Activated T-cell treated with anti-CD3 and anti-CD28 coated beads for 4 hours (primary cell): ENCODE measurements at places on chromosomes 7 and 10.

DNA sequence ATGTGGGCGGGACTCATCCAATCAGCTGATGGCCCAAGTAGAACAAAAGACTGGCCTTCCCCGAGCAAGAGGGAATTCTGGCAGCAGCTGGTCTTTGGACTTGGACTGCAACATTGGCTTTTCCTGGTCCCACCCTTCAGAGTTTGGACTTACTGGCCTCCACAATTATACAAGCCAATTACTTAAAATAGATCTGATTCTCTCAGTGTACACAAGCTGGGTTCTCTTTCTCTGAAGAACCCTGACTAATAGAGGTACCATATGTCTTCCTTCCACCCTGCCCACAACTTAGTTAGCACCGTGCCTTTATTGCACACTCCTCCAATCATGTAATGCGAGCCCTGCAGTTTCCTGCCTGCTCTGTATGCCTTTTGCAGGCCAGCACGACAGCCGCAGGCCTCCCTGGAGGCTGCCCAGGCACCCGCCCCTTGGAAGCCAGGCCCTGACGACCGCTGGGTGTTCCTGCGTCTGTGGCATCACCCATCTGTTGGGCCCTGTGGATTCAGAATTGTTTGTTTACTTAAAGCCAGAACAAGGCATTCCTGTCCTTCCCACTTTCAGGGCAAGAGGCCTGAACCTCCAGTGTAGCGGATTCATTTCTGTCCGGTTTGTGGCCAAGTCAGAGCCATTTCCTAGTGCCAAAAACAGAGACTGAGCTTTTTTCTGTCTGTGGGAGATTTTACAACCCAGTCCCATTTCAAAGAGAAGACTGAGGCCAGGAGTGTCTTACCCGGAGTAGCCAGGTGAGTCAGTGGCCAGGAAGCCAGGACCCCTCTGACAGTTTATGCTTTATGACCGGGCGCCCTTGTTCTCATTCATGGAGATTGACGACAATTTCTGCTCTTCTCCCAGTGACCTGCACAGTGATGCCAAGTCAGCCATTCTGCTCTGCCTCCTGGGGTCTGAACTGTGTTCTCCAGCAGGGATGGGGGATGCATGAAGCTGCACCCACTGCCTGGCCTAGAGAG lies 968 bp upstream of the INMT start:
- DNase-seq, result no peak

DNA sequence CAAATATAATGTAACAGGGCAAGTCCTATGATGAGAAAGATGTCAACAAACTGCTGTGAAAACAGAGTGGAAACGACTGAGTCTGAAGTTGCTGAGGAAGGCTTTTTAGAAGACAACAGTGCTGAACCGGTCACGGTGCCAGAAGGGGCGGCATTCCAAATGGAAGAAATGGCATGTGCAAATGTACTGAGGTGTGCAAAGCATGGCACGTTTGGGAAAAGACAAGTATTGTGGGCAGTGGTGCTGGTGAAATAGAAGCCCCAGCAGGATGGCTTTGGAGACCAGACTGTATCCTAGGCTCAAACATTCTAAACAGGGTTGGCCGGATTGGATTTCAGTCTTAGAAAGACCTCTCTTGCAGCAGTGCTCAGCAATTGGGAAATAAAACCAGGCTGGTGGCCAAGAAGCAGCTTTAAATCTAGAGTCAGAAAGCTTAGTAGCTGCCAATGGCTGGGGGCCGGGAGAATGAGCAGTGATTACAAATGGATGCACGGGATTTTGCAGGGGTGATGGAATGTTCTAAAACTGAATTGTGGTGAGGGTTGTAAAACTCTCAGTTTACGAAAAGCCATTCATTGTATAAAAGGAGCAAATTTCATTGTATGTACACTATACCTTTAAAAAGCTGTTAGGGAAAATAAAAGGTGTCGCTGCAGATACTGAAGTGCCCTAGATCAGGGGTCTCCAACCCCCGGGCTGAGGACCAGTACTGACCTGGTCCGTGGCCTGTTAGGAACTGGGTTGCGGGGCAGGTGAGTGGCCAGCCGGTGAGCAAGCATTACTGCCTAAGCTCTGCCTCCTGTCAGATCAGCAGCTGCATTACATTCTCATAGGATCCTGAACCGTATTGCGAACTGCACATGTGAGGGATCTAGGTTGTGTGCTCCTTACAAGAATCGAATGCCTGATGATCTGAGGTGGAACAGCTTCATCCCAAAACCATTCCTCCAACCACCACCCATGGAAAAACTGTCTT lies 141.6 kb downstream of the HIBADH start:
- no peak for DNase-seq

DNA sequence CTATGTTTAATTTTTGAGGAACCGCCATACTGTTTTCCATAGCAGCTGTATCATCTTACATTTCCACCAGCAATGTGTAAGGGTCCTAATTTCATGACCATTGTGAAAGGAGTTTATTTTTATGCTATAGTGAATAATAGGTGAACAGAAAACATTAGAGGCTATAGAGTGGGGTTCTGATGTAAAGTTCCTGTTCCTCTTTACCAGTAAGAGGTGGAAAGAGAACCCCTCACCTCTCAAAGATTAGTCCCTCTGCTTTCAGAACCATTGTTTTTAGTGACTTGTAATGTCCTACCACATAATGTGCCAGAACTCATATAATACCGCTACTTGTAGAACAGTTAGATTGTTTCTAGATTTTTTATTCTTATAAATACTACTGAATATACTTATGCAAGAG lies 34.2 kb downstream of the SUFU start:
- DNase-seq, result no peak

GRCh38 chr10:119406601-119407253 lies 135.8 kb downstream of the RGS10 start:
- no peak for DNase-seq

DNA sequence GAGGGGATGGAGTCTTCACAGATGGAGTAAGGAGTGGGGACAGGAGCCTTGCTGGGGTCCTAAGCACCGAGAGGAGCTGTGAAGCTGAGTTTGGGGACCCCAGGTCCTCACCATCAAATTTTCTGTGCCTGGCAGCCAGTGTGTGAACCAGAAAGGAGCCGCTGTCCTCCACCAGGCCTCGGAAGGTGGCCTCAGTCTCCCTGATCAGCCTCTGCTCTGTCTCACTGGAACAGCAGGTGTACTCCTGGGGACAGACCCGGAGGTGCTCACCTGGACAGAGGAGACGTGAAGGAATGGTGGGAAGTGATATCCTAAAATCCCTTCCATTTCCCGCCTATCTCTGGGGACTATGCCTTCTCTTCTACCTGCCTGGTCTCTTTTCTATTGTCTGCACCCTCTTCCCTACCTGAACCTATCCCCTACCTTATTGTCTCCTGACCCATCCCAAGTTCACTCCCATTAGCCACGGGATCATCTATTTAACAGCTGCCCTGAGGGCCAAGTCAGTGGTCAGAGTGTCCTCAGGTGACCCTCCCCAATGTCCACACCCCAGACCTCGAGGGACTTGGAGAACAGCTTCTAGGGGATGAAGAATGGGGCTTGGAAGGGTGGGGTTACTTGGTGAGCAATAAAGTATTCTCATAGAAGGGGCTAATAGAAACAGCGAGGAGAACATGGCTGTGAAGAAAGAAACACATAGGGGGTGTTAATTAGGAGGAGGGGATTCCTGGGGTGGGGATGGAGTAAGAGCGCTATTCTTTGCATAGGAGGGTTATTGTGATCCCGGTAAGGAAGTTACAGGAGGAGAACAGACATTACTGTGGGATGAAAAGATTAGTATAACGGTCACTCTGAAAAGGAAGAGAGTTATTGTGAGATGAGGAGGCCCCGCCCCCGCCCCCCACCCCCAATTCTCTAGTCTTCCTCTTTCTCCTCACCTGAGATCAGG lies 811 bp downstream of the GPC2 start:
- no peak for DNase-seq

DNA sequence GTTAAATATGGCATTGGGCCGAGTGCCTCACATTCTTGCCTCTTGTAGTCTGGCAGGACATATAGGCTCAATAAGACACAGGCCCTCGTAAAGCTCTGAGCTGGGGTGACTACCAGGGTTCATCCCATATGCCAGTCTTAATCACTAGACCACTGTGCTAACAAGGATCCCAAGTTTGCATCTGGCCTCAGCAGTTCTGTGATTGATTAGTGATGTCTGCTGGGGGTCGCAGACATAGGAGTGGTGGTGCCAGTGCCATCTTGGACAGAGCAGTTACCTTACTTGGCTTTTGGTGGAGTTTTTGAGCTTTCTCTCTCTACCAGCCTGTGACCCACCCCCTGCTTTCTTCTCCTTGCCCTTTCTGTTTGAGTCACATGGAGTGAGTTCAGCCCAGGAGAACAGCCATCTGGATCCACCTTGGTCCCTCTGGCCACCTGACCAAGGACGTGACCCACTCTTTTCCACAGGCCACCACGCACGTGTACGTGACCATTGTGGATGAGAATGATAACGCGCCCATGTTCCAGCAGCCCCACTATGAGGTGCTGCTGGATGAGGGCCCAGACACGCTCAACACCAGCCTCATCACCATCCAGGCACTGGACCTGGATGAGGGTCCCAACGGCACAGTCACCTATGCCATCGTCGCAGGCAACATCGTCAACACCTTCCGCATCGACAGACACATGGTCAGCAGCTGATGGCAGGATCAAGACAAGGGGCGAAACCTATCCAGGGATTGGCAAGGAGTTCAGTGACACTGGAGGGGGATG lies 4.1 kb upstream of the VSIR start:
- no peak for DNase-seq

DNA sequence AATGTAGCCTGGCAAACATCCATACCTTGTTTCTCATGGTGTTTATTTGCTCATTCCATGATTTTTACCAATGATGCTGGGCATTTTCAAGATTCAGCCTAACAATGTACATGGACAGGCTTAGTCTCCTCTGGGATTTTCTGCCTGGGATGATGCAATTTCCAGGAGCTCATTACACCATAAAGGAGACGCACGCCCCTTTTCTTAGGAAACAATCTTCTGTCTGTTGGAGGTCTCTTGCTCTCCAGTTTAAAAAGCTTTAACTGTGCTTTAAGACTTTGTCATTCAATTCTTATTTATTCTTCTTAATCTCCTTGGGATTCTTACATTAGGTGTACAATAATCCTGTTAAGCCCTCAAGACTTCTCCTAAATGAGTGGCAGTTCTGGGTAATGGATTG lies 150.3 kb upstream of the NRP1 start:
- DNase-seq, result no peak

DNA sequence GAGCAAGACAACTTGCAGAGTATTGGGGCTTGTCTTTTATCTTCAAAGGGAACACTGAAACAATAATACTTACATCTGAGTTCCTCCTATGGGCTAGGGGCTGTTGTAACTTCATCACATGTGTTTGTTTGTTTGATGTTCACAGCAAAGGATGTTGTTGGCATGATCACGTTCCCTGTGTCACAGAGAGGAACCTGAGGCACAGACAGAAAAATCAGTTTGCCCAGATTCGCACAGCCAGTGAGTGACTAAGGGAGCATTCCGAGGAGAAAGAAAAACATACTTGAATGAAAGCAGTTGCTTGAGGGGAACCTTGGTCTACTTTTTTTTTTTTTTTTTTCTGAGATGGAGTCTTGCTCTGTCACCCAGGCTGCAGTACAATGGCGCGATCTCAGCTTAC lies 87.2 kb upstream of the PFKP start:
- no peak for DNase-seq

GRCh38 chr10:24010436-24010970 lies 198.4 kb upstream of the KIAA1217 start:
- no peak for DNase-seq

GRCh38 chr10:35184527-35185171 lies 58.0 kb downstream of the CREM start:
- DNase-seq, result no peak

GRCh38 chr10:75472685-75473084 lies 41.3 kb downstream of the LRMDA start:
- DNase-seq, result no peak

GRCh38 chr10:17768957-17769356 lies 17.0 kb downstream of the TMEM236 start:
- no peak for DNase-seq

DNA sequence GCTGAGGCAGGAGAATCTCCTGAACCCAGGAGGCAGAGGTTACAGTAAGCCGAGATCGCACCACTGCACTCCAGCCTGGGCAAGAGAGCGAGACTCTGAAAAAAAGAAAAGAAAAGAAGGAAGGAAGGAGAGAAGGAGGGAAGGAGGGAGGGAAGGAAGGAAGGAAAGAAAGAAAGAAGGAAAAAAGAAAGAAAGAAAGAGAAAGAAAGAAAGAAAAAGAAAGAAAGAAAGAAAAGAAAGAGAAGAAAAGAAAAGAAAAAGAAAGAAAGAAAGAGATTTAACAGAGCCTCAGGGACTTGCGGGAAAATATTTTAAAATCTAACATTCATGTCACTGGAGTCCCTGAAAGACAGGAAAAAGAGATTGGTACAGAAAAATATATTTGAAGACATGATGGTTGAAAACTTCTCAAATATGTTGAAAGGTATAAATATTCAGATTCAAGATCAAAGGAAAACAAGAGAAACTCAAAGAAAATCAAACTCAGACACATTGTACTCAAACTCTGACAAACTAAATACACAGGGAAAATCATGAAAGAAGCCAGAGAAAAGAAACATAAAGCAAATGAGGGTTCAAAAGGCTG lies 25.3 kb upstream of the DNAAF5 start:
- DNase-seq, result no peak

- DNase-seq, result no peak
Observed at GRCh38 chr10:33298110-33298509, 36.4 kb downstream of the NRP1 start.

DNA sequence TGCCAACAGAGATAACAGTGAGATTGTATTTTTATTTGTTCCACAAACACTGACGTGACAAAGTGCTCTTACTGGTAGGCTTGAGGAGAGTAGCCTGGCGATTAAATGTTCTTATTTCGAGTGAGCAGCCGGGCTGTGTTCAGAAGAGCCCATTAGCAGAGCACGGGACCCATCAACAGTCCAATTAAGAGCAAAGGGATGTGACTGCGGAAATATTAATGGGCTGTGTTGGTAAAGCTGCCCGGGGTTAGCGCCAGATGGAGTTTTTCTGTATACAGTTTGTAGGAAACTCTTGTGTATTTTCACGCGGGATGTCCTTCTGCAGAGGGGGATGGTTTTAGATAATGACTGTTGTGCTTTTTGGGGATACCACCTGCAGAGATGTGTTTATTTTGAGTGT lies 104.3 kb downstream of the KIAA1217 start:
- DNase-seq, result no peak

DNA sequence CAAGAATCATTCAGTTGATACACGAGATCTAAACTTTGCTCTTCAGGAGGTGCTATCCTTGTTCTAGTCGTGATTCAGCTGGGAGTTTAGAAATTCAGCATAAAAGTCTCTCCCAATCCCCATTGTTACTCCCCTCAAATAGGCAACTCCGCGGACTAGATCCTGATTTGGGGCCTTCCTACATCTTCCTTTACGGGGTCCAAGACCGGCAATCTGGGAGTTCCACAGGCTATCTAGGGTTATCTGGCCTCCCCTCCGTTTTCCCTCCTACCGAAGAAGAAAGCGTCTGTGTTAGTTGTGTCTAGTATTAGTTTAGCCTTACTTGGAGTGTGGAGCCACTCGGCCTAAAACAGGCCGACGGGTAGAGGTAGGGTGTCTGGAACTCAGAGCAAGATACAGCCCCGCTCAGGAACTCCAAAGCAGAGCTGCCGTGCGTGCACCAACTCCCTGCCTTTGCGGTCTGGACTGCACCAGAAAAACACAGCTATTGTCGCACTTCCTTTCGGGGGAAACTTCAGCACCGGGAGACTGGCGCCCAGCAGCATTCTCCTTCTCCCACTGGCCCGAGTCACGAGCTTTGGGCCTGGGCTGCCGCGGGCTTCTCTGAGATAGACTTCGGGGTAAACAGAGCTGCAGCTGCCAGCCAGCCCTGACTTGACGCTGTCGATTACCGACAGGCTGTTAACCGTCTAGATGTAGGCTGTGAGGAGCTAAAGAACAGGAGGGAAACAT lies 1.5 kb upstream of the DLX5 start:
- DNase-seq, result no peak

GRCh38 chr10:62052276-62052675 lies 150.8 kb downstream of the ARID5B start:
- DNase-seq, result no peak
